ENCODE measurements at places on chromosomes 7 and 10.

DNA sequence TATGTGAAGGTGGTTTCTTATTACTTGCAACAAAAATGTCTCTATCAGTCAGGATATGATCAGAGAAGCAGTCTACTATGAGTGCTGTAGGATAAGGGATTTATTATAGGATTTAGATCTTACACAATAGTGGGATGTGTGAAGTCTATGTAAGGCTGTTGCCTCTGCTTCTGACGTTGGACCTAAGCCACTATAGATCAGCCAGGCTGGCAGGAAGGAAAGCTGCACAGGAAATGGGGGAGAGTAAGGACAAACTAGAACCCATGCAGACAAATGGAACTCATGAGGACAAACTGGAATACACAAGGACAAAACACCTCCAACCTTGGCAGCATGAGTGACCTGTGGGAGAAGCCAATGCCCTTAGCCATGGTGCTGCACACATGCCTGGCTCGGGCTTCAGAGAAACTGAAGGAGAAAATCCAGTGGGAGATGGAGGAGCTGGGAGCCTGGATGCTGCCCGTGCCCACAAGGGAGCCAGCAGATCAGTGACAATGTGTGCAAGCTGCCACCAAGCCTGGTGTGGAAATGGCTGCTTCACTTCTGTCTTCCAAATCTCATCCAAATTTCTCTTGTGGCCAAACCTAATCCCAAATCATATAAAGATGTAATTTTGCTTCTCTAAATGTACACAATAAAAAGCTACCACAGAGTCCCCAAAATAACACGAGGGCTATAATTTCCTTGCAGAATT is 147.0 kb upstream of the PCGF5 start:
- DNase-seq = no peak

DNA sequence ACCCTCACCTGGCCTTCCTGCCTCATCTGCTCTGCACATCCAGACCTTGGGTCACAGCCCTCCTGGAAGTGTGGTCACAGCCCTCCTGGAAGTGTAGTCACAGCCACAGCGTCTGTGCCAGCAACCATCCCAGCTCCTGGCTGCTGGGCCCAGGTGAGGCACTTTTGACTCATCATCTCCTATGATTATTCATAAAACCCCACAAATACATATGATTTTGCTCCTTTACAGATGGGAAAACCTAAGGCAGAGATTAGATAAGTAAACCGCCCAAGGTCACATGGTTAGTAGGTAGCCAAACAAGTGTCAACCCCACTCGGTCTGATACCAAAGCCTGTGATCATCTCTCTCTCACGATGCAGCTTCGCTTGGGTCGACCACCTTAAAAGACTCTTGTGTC is 94.3 kb downstream of the PRLHR start:
- no peak for DNase-seq

DNA sequence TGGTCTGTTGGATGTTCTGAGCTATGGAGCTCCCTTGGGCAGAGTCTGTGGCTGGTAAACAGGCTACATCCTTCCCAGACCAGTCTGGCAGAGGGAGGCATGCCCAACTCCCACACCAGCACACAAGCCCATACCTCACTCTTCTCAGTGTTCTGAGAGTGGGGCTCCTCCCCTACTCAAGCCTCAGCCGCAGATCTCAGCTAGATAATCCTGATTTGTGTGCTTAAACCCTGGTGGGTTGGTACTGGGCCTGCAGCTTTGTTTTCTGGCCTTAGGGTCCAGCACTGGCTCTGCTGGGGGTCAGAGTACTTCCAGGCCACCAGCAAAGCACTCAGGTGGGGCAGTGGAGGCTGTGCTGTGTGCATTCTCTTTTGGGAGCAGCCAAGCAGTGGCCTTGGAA is 70.4 kb downstream of the MGAM2 start:
- no peak for DNase-seq

GRCh38 chr7:17062151-17063044 is 180.6 kb upstream of the AGR3 start:
- no peak for DNase-seq

DNA sequence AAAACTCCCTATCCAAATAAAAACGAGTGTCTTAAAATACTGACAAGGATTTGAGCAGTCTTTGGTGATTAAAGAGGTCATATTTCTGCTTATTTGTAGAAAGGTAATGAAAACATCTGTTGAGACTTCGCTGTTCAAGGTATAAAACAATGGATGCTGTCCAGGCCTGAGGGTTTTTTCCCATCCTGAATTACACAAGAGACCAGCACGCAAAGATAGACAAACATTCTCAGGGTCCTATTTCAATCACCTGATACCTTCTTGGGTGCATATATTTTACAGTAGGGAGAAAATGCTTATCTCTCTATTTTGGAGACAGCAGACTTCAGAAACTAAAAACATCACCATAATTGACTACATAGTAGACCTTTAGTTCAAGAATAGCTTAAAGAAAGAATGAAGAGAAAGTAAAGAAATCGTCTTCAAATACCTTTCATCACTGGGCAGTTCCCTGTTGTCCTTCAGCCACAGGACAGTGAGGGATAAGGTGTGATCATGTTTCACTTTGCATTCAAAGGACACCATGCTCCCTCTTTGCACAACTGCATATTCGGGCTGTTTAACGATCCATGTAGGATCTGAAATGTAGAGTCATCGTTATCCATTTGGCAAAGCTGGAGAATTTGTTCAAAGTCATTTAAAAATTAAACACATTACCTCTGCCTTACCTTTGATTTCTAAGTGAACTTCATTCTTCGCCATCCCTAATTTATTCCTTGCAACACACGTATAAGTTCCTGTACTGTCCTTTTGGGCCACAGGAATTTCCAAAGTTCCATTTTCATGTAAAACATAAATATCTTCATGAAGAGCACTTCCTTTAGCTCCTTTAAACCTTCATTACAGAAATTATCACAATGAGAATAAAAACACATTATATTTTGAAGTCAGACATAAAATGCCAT is 63.7 kb upstream of the LAMB4 start:
- peak; percentile 59 for DNase-seq
